Stimulated activated naive B cell treated with anti-CD40 and anti-IgM and Interleukin-4, amounts not matched to agents 10 μg/mL and 1 μg/mL and 100 μg/mL, for 72 hours (primary cell): ENCODE measurements at places on chromosomes 4 and X.

DNA sequence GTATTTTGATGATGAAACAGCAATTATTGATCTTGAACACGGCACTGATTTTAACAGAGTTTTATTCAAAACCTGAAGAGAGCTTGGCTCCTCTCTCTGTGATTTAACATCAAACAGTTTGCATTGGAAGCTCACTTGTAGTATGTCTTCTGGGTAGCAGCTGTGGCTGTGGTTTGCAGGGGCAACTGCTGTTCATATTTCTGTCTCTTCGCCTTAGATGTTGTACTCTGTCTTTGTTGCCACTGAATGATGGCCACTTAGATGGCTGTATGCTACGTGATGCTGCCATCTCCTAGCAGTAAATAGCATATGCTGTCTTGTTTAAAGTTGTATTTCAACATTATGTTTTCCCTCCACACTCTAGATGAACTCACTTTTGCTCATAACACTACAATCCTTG, 1743.0 kb upstream of the TENM3 start:
- no peak overlapping the region for H3K4me3 ChIP-seq
- H3K36me3 ChIP-seq: no peaks in the 10 kb centered on the region
- H3K4me1 ChIP-seq: no peaks in the 10 kb centered on the region
- no peaks in the 10 kb centered on the region for H3K27me3 ChIP-seq

DNA sequence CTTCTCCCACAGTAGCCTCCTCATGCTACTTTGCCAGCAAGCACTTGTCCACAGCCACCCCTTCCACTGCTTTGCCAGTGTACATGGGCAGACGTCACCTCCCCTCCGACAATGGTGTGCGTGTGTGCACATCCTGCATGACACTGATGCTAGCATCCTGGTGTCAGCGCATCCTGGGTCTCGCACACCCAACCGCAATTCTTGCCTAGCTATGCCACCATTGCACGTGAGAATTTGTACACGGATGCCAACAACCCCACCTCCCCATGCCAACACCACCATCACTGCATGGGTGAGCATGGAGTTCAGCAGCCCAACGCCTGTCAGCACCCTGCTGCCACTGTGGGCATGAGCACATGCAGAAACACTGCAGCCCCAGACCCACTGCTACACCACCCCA, 550.0 kb downstream of the STPG2 start:
- H3K36me3 ChIP-seq: no peaks in the 10 kb centered on the region
- no peak overlapping the region for H3K4me3 ChIP-seq
- no peaks in the 10 kb centered on the region for H3K27me3 ChIP-seq
- no peaks in the 10 kb centered on the region for H3K4me1 ChIP-seq
- H3K27ac ChIP-seq: no peak overlapping the region

GRCh38 chr4:185654965-185655554, 119.8 kb upstream of the PDLIM3 start:
- no peaks in the 10 kb centered on the region for H3K4me1 ChIP-seq
- peaks cover 17% of the 10 kb centered on the region for H3K27me3 ChIP-seq
- no peak overlapping the region for H3K4me3 ChIP-seq
- no peak overlapping the region for H3K27ac ChIP-seq
- no peak for DNase-seq

DNA sequence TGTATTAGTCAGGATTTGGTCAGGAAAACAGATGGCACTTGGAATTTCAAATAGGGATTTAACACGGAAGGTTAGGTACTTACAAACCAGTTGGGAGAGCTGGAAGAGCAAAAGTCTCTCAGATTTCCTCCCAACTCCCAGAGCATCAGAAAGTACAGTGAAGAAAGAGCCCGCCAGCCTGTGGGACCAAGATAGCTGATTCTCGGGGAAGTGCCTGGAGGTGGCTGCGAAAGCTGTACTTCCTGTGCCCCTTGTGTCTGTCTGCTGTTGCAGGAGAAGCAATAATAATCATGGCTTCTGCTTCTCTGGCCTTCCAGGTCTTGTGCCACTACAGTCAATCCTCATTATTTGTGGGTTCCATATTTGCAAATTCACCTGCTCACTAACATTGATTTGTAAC, 221.0 kb upstream of the BCOR start:
- no peaks in the 10 kb centered on the region for H3K27me3 ChIP-seq
- DNase-seq: no peak
- no peak overlapping the region for H3K27ac ChIP-seq
- H3K4me3 ChIP-seq: no peak overlapping the region
- peaks cover 17% of the 10 kb centered on the region for H3K36me3 ChIP-seq
- H3K4me1 ChIP-seq: no peaks in the 10 kb centered on the region

GRCh38 chr4:87802858-87803257, 3.5 kb downstream of the IBSP start:
- no peaks in the 10 kb centered on the region for H3K4me1 ChIP-seq
- no peak for DNase-seq
- no peaks in the 10 kb centered on the region for H3K27me3 ChIP-seq
- H3K4me3 ChIP-seq: no peak overlapping the region

DNA sequence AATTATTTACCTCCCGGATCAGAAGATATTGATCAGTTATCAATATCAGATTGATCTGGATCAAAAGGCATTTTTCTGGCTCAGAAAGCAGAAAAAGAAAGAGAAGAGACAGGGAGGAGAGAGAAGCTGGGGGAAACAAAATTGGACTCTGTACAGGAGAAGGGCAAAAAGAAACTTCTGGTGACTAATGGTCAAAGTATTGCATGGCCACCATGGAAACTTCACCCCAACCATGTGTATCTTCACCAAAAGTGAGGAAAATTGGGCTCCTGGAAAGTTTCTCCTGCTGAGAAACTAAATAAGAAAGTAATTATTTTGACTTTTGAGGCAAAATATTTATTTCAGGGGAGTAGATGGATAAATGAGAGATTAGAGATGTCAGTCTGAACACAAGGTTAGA, 33.9 kb downstream of the RNF150 start:
- DNase-seq: no peak
- H3K4me1 ChIP-seq: no peaks in the 10 kb centered on the region
- H3K4me3 ChIP-seq: no peak overlapping the region
- no peaks in the 10 kb centered on the region for H3K36me3 ChIP-seq

DNA sequence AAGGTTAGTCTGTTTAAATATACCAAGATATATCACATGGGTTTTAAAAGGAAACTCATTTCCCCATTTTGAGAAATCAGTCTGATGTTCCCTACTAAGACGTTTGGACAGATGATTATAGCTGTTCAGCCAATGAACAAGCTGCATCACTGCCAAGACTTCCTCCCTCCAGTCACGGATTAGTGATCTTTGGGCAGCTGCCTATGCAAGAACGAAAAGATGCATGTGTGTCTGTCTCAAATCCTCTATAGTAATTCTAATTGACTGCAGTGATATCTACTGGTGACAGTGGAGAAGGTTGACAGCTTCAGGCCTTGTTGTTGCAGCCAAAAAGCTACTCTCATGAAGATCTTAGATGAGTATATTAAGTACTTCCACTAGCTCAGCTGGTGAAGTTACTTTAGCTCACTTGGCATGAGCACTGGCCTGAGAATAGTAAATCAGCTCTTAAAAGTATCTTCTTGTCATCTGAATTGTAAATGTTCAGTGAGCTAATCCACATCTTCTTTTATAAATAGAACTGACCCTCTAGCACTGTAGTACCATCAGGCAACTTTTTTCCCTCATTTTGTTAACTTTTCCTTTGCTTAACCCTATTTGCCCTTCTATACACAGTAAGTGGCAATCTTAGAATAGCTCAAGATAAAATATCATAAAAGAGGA, 134.5 kb upstream of the PCDH10 start:
- no peak for DNase-seq
- H3K4me3 ChIP-seq: no peak overlapping the region
- no peaks in the 10 kb centered on the region for H3K4me1 ChIP-seq
- H3K27ac ChIP-seq: no peak overlapping the region
- no peaks in the 10 kb centered on the region for H3K27me3 ChIP-seq
- H3K36me3 ChIP-seq: no peaks in the 10 kb centered on the region

DNA sequence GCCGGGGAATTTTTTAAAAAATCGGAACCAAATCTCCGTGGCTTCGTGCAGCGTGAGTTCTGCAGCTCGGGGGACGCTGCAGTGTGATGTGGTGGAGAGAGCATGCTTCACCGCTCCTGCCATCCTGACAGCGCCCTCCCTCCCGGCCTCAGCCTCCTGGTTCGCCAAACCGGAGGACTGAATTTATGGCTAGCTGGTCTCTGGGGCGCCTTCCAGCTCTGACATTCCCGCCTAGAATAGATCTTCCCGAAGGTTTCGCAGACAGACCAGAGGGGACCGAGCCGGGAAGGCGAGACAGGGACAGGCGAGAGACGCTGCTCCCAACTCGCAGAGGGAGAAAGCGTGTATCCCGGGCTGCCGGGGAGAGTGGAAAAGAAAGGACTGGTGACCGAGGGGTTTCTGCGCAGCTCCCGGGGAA, 25.9 kb downstream of the HOPX start:
- peaks cover 52% of the 10 kb centered on the region for H3K4me1 ChIP-seq
- no peaks in the 10 kb centered on the region for H3K36me3 ChIP-seq
- no peak for DNase-seq
- peak overlapping the region; percentile 93 for H3K27ac ChIP-seq
- peaks cover 16% of the 10 kb centered on the region for H3K27me3 ChIP-seq
- peak overlapping the region; percentile 94 for H3K4me3 ChIP-seq

DNA sequence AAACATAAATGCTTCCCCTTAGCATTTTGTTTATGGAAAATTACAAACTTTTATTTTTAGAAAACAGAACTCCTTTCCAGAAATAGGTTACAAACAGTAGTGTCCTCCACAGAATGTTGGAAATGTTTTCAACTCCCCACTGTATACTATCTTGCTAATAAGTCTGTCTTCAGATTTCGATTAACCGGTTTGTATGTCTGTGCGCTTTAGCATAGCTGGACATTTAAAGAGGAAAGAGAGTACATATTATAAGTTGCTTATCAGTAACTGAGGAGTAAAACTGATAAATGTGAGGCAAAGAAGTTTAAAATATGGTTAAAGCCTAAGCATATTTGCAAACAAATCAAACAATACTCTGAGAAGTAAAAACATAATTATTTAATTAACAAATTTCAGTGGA, 3.4 kb downstream of the CXCL8 start:
- no peaks in the 10 kb centered on the region for H3K36me3 ChIP-seq
- no peak overlapping the region for H3K4me3 ChIP-seq
- H3K27ac ChIP-seq: no peak overlapping the region
- no peaks in the 10 kb centered on the region for H3K4me1 ChIP-seq
- H3K27me3 ChIP-seq: peaks cover 3% of the 10 kb centered on the region
- DNase-seq: no peak

DNA sequence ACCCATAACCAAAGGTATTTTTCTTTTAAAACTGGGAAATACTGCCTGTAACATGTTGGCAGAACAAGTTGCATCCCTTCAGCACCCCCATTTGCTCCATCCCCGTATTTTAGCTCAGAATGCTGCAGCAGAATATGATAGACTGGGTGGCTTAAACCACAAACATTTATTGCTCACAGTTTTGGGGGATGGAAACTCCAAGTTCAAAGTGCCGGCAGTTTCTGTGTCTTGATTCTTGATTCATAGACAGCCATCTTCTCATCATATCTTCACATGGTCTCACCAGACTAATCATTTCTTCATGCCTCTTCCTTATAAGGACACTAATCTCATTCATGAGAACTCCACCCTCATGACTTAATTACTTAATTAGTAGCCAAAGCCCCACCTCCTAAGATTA, 10.5 kb upstream of the INPP4B start:
- H3K36me3 ChIP-seq: no peaks in the 10 kb centered on the region
- H3K27ac ChIP-seq: no peak overlapping the region
- H3K4me1 ChIP-seq: no peaks in the 10 kb centered on the region
- no peak for DNase-seq

GRCh38 chrX:68420559-68420958, 12.7 kb downstream of the OPHN1 start:
- no peak overlapping the region for H3K4me3 ChIP-seq
- no peak for DNase-seq
- no peaks in the 10 kb centered on the region for H3K4me1 ChIP-seq
- no peaks in the 10 kb centered on the region for H3K36me3 ChIP-seq
- no peak overlapping the region for H3K27ac ChIP-seq

- no peak overlapping the region for H3K27ac ChIP-seq
- no peaks in the 10 kb centered on the region for H3K4me1 ChIP-seq
- H3K27me3 ChIP-seq: peaks cover 27% of the 10 kb centered on the region
- no peak for DNase-seq
- no peaks in the 10 kb centered on the region for H3K36me3 ChIP-seq
Measured at GRCh38 chr4:24453951-24454350, 130.4 kb downstream of the DHX15 start.

DNA sequence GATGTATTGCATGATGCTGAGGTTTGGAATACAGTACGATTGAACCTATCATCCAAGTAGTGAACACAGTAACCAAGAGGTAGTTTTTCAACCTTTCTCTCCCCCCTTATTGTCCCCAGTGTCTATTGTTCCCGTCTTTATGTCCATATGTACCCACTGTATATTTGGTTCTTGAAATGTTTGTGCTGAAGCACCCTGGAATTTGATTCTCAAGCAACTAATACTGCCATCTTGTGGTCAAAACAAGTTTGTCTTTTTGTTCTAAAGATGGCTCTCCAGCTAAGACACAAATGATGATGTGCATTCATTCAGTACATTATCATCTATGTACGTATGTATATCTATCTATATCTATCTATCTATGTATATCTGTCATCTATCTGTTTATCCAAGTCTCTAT, 33.5 kb upstream of the DCX start:
- no peak overlapping the region for H3K4me3 ChIP-seq
- no peak overlapping the region for H3K27ac ChIP-seq
- no peak for DNase-seq
- no peaks in the 10 kb centered on the region for H3K36me3 ChIP-seq
- no peaks in the 10 kb centered on the region for H3K27me3 ChIP-seq
- H3K4me1 ChIP-seq: no peaks in the 10 kb centered on the region

GRCh38 chrX:57596109-57596508, 4.3 kb downstream of the ZXDB start:
- peak overlapping the region; percentile 23 for H3K4me3 ChIP-seq
- H3K27ac ChIP-seq: no peak overlapping the region
- no peak for DNase-seq
- H3K4me1 ChIP-seq: peaks cover 12% of the 10 kb centered on the region

DNA sequence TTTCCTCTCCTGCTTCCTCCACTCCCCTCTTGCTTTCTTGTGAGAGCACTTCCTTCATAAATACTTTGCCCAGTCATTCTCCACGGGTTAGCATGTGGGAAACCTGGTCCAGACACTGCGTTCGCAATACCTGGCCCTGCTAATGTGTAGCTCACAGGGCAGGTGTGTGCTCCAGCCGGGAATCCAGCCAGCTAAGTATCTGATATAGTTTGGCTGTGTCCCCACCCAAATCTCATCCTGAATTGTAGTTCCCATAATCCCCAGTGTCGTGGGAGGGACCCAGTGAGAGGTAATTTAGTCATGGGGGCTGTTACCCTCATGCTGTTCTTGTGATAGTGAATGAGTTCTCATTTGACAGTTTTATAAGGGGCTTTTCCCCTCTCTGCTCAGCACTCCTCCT, 32.2 kb upstream of the STX18 start:
- H3K4me1 ChIP-seq: peaks cover 16% of the 10 kb centered on the region
- H3K27ac ChIP-seq: no peak overlapping the region
- H3K36me3 ChIP-seq: peaks cover 50% of the 10 kb centered on the region
- no peak overlapping the region for H3K4me3 ChIP-seq
- no peak for DNase-seq

DNA sequence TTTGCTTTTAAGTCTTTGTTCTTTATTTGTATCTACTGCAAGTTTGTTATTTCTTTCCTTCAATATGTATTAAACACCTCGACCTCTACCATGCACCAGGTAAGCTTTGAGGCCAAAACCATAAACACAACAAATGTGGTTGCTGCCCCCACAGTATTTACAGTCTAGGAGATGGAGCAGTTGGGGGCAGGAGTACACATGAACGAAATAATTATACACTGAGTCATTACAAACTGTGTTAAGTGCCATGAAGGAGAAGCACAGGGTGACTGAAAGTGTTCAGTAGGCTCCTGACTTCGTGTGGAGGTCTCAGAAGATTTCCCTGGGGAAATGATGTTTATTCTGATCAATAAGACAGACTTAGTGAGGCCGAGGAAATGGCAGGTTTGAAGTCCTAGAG, 30.3 kb downstream of the SLC25A43 start:
- no peak overlapping the region for H3K4me3 ChIP-seq
- H3K4me1 ChIP-seq: peaks cover 26% of the 10 kb centered on the region
- no peak overlapping the region for H3K27ac ChIP-seq
- no peak for DNase-seq
